ENCODE measurements at places on chromosomes 6 and 20. TPM values are rescaled to one million over a fixed set of nuclear protein-coding genes. Genes with fewer than 3 reads are reported as not detected.

DNA sequence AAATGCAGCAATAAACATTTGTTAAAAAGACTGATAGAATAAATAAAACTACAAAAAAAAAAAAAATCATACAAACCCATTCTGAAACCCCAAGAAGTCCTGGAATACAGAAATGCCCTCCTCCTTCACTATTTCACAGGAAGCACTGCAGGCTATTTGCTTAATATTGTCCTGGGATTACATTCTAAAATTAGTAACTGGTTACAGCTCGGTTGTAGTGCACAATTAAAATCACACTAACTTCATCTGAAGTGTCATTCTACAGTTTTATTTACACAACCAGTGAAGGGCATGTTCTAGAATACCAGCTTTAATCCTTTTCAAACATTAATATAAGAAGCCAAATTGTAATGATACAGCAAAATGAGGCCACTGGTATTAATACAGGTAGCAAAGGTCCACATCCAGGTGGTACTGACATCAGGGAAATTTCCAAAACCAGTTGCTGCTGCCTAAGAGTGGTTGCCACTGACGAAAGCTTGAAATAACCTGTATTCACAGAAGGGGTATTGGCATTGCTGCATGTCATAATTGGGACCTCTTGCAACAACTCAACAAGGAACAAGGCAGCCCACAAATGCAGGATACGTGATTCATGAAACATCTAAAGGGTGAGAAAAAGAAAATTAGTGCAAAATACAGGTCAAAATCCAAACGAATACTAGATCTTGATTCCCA, 26.9 kb downstream of the AKIRIN2 start:
- DNase-seq: no peak

The RGS19 gene
- 17.2 TPM for total RNA-seq

The TUBB2B gene
- 3.0 TPM for total RNA-seq

DNA sequence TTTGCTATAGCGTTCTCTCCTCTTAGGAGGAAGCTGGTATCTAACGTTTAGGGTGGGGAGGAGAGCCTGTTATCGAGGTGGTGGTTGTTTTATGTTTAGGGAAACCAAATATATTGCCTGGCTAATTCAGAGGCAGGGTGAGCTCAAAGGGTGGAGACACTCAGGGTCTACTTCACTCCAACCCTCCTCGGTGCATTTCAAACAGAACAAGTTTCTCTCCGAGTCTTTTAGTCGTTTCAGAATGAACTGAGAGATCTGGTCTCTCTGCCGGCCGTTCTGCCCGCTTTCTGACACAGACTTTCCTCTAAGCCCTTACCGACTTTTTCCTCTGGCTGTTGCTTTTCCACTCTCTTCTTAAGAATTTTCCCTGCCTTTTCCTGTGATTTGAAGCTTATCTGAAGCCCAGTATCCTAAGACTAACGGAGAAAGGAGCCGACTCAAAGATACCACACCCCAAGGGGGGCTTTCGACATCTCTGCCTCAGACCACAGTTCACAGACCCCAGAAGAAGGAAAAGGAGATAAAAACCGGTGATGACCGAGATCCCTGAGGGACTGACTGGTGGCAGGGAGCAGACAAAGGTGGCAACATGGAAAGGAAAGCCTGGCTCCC, 865 bp downstream of the STK38 start:
- no peak for DNase-seq

DNA sequence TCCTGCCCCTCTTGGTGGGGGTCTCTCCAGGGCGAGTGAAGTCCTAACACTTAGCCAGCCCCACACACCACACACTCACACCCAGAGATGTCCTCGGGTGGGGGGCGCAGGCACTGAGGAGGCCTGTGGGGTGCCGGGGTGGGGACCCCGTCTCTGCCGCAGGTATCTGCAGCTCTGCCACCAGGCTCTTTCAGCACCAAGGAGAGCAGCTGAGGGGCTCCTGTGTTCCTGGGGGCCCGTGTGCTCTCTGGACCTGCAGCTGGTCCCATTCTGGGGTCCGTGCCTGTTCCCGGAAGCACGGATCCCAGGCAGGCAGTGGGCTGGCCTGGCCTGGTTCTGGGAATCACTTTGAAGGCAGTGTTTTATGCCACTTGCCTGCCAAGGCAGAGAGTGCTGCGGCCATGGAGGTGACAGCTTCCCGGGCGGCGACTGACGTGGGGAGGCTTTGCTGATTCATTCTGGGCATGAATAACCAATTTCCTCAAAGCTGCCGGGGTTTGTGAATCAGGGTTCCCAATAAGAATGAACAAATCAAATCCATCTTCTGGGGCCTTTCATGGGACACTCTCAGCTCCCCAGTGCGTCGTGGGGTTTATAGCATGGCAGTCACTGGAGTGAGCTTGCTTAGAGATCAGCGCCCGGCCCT, 54.4 kb upstream of the SLCO4A1 start:
- DNase-seq: no peak

GRCh38 chr6:155106456-155107115, 111.5 kb downstream of the TIAM2 start:
- DNase-seq: no peak

The KCNB1 gene
- total RNA-seq: not detected

- DNase-seq: peak; percentile 6
These were observed at the start of gene SGK1 for GRCh38 chr6:134317471-134318131. Gene SGK1 (minus strand): TSS chr6:134318112. CDS start chr6:134317460, 652 bp downstream.

DNA sequence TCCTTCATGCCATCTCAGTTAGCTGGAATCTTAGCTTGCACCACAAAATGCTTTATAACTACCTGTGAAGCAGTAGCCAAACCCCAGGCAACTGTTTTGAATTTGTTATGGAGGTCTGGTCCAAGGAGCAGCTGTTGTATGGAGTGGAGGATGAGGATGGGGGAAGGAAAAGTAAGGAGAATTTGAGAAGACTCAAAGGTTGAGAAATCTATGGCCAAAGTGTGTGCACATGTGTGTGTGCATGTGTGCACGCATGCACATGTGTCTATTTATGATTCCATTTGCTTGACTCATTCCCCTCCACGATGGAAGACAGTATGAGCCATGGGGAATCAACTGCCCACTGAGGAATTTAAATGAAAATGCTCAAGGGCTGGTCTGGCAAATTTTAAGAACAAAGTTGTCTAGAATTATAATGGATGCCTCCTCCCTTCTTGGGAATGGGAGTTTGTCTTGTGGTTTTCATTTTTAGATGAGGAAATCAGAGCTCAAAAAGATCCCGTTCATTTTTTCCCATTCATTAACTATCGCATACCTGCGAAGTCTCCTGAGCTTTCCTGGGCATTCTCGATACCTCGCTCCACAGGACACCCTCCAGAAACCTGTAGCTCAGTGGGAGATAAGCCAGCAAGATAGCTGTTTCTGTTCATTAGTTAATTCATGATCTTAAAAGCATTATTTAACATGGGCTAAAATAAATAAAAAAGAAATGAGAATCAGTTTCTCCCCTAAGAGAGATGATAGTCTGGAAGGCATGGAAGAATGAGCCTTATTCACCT, 152.3 kb upstream of the NEDD9 start:
- no peak for DNase-seq

The SUPT3H gene
- 7.0 TPM for total RNA-seq

GRCh38 chr6:52162940-52163908, 23.0 kb upstream of the IL17A start:
- DNase-seq: no peak

- peak; percentile 5 for DNase-seq
These were observed 172.9 kb upstream of the CDYL start for GRCh38 chr6:4603291-4603690.

The MCCD1 gene
- not detected for total RNA-seq

The VSX1 gene
- total RNA-seq: not detected

DNA sequence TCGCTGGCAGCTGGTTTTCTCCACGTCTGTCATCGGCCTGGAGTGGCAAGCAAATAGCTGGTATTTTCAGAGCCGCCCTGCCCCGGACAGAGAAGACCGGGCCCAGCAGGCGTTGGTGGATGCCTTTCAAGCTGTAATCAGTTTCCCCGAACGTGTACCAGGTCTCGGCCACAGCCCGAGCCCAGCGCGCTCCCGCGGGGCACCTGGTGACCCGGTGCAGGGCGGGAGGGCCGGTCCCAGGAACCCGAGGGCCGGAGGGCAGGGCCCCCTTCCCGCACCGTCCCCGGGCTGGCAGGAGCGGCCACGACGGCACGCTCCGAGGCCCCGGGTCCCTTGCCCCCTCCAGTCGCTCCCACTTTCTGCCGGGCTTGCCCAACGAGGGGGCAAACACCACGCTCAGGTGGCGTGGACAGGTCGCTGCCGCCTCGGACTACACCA, 348 bp upstream of the PYGB start:
- DNase-seq: no peak

DNA sequence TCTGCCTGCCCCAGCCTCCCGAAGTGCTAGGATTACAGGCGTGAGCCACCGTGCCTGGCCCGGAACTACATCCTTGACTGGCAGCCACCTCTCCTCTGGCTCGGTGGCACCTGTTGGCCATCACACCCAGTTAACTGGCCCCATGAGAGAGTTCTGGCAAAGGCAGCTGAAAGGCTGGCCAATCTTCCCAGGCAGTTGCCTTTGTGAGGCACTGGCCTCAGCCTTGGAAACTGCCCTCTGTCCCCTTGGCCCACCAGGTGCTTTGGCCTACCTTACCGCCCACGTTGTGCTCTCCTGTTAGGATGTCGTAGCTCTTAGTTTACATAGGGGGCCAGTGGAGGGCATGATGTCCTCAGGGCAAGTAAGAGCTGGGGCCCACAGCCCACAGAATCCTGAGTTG, 9.6 kb upstream of the MANBAL start:
- DNase-seq: no peak

DNA sequence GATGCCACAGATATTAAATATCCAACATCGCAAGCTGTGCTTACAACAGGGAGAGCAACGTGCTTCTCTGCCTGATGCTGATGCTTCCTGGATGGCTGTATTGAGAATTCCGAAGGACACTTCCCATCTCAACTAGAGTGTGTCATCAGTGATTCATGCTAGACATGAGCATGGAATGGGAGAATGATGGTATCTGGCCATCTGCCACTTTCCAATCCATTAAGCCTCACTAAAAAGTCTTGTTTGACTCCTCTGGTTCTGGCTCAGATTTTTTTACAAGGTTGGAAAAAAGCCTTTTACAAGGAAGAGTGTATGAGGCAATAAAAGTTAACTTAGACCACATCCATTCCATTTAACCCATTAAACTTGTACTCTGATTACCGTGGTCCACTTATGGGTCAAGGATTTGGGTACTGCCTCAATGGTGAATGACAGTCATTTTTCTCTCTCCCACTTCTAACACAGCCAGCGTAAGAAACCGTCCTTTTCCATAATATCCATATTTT, 265.3 kb downstream of the UST start:
- DNase-seq: no peak

Data from Calu3 (cell line).